ENCODE measurements at places on chromosomes 16 and 17.

DNA sequence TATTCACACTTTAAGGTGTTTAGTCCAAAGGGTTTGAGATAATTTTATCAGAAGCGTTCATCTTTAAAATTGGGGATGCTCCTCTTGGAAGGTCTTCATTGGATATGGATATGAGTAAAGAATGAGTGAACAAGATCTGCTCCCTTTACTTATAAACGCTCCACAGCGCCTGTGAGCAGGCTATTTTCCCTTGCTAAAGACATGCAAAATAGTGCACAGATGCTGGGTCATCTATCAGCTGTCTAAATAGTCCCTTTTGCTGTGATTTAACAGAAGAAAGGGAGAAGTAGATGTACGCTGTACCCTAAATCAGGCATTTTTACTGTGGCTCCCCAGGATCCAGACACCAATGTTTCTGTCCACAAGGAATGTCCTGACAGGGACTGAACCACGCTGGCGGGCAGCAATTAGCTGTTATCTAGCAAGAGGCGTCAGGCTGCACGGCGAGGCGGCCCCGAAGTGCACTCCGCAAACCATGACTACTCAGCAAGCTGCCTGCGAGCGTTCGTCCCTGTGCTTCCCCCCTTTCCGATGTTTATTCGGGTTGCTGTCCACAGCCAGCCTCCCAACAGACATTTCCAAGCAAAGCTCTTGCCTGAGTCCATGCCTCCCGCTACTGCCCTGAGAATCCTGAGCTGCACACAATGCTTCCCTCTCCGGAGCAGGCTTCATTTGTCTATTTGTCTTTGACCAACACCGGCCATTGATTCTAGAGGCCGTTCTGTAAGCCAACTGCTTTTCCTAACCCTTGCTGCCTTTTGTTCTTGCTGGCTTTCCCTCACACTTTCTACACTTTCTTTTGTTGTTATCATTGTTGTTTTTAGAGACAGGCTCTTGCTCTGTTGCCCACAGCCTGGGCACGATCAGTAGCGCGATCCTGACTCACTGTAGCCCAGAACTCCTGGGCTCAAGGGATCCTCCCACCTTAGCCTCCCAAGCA lies 55.7 kb upstream of the CNEP1R1 start:
- no peak for ATAC-seq

DNA sequence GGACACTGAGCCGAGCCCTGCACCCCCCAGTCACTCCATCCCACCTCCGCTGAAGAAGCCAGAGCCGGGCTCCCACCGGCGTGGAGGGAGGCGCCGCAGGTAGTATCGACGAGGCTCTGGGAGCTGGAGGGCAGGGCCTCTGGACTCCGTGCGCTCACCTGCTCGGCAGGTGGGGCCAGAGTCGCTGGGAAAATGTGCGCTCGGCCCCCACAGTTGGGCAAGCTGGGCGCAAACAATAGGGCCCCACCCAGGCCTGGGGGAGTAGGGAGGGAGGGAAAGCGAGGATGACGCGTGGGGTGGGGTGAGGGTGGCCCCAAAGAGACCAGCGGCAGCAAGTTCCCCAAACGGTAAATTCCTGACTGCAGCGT lies 668 bp downstream of the JUP start:
- ATAC-seq, result no peak

DNA sequence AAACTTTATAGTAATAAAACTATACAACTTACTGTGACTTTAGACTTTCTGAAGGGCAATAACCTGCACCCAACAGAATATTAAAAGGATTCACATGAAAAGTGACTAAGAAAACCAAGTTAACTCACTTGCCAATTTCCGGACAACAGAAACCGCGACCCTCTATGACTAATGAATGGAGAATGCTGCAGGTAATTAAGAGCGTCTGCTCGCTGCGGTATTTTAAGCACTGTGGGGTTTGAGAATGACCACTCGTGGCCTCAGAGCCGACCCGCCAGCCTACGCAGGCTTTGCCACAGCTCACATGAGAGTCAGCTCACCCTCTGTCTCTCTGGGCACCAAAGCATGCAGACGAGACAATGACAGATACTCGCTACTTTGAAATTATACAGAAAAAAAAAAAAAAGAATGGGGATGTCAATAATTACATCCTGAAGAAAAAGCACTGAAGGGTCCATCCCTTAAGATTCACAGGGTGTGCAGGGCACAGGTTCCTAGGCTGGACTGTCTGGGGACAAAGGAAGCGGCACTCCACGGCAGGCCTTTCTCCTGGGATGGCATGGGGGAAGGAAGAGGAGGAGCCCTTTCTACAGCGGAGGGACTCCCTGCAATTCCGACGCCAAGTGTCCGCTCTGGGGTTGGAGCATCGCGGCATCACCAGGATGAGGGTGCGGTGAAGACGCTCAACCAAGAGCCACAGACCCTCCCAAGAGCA lies 35.0 kb downstream of the ZCCHC14 start:
- ATAC-seq, result peak; percentile 83

GRCh38 chr17:9937241-9937761 lies 32.2 kb upstream of the RCVRN start:
- no peak for ATAC-seq

GRCh38 chr16:11359370-11359769 lies 14.1 kb downstream of the RMI2 start:
- no peak for ATAC-seq

- no peak for ATAC-seq
Observed at GRCh38 chr16:72974142-72974769, 73.7 kb downstream of the ZFHX3 start.

- ATAC-seq, result no peak
Observed at GRCh38 chr17:40095351-40095943, 4.9 kb downstream of the NR1D1 start.

DNA sequence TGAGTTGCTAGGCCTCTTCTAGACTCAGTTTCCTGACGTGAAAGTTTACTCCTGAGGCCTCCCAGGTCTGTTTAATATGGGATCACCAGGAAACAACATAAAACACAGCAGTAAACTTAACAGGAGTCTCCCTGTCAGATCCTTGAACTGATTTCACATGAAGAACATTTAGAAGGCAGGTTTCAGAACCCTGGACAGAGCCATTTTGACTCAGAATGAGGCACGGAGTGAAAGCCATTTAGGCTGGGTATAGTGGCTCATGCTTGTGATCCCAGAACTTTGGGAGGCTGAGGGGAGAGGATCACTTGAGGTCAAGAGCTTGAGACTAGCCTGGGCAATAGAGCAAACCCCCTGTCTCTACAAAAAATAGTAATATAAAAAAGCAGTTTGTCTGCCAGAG lies 289.1 kb downstream of the CA10 start:
- no peak for ATAC-seq

DNA sequence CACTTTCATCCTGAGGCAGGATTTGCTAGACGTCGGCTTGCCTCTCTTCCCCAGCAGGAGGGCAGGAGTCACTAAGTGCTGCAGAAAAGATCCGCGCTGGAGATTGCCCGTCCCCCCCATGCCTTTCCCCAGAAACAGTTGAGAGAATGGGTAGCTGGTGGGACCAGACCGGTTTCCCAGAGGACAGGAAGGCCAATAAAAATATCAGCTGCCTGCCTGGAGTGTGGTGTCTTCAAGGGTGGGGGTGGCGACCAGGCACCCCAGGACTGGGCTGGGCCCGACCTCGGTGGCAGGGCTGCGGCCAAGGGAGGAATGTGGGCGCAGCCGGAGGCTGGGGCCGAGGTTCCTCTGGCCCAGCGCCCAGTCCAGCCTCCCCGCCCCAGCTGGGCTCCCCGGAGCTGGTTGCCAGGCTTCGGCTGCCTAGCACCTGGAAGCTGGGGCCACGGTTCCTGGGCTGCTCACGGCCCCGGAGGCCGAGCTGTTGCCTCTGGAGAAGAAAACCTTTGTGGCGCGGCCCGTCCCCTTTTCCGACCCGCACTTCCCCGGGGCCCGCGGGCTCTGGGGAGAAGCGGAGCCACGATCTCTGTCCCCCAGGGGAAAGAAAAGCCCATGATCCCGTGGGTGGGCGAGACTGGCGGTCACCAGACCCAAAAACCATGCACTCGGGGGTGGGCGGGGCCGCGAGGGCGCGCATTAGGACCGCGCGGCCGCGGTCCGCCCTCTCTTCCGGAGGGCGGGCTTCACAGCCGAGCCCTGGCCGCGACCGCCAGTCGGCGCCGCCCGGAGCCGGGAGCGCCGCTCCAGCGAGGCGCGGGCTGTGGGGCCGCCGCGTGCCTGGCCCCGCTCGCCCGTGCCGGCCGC lies at the start of gene TRAF4:
TRAF4 (plus strand) TSS at position 769 of the 861 bp plus-strand sequence. CDS start 102 bp downstream, outside the sequence.
- peak; percentile 91 for ATAC-seq

GRCh38 chr17:7023576-7024401 lies 939 bp downstream of the BCL6B start:
- ATAC-seq, result peak; percentile 74

GRCh38 chr17:34045990-34046389 lies 209.1 kb upstream of the CCL2 start:
- no peak for ATAC-seq

Data from activated CD4-positive, CD25-positive, alpha-beta regulatory T cell treated with anti-CD3 and anti-CD28 coated beads, Interleukin-2, amount 50 U/mL, for 24 hours (primary cell).